ENCODE measurements at places on chromosomes 6 and 20. TPM values are rescaled to one million over a fixed set of nuclear protein-coding genes. Genes with fewer than 3 reads are reported as not detected.
A peak's percentile ranks its signal among the peaks of the same experiment; 100 is the strongest.

The BANF2 gene
- total RNA-seq: not detected

The XKR7 gene
- 0.04 TPM for total RNA-seq

The CLPSL1 gene
- total RNA-seq: not detected

The SLC22A23 gene
- 6.2 TPM for total RNA-seq

The PAX1 gene
- total RNA-seq: 0.09 TPM

The PCSK2 gene
- total RNA-seq: 238 TPM

- no peak for DNase-seq
- H3K4me3 ChIP-seq: no peak overlapping the region
- no peaks in the 10 kb centered on the region for H3K36me3 ChIP-seq
- no peak overlapping the region for H3K27ac ChIP-seq
Observed at GRCh38 chr6:16817594-16817993, 56.3 kb upstream of the ATXN1 start.

DNA sequence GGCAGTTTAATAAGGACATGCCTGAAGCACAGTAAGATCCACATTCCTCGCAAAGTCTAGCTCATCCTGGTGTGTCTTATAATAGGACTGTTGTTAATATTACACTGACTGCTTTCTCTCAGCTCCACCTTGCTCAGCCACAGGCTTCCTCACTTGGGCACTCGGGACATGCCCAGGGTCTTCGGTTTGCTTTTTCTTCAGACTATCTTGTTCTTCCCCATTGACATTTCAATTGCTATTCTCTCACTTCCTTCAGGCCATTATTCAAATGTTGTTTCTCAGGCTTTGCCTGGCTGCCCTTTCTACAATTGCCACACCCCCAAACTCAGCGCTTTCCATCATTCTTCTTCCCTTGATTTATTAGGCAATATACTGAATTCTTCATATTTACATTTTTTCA, 274.8 kb upstream of the RGS17 start:
- DNase-seq: no peak
- H3K27me3 ChIP-seq: no peaks in the 10 kb centered on the region
- H3K4me3 ChIP-seq: no peak overlapping the region
- H3K36me3 ChIP-seq: no peaks in the 10 kb centered on the region
- no peak overlapping the region for H3K27ac ChIP-seq
- H3K4me1 ChIP-seq: no peaks in the 10 kb centered on the region

DNA sequence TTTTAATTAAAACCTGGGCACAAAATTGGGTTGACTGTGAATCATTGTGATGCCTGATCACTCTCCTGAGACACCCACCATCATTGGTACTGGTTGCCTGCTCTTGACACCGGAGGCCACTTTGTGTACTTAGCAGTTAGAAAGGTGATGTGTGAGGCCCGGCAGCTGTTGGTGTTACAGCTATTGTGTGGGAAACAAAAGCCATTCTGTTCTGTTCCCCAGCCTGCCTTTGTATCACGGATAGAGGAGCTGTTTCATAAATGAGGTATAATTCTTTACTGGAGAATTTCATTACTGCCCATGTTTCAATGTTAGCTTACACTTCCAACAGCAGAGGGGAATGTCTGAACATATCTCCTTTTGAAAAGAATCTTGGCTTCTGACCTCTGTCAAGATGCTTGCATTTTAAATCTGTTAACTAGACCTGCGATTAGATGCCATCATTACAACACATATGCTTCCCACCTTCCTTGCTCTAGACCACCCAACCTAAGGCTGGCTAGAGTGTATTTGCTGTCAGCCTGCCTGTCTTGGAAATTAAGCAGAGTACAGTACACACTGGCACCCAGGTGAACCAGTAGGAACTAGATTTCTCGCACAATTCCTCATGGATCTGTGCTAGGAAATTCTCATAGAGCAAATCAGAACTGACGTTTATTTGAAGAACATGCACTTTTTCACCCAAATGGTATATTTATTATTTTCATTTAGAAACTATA, 142.4 kb upstream of the INSM1 start:
- no peak overlapping the region for H3K4me3 ChIP-seq
- H3K36me3 ChIP-seq: no peaks in the 10 kb centered on the region
- DNase-seq: no peak
- no peak overlapping the region for H3K27ac ChIP-seq
- H3K27me3 ChIP-seq: peaks cover 31% of the 10 kb centered on the region
- no peaks in the 10 kb centered on the region for H3K4me1 ChIP-seq

GRCh38 chr6:34229877-34230276, 6.8 kb upstream of the HMGA1 start:
- no peaks in the 10 kb centered on the region for H3K4me1 ChIP-seq
- H3K36me3 ChIP-seq: no peaks in the 10 kb centered on the region
- H3K27ac ChIP-seq: no peak overlapping the region
- H3K27me3 ChIP-seq: no peaks in the 10 kb centered on the region

GRCh38 chr20:54649511-54649962, 174.1 kb downstream of the DOK5 start:
- peak; percentile 84 for DNase-seq
- no peaks in the 10 kb centered on the region for H3K4me1 ChIP-seq
- no peaks in the 10 kb centered on the region for H3K36me3 ChIP-seq
- H3K4me3 ChIP-seq: no peak overlapping the region

- no peaks in the 10 kb centered on the region for H3K36me3 ChIP-seq
- no peaks in the 10 kb centered on the region for H3K4me1 ChIP-seq
- no peaks in the 10 kb centered on the region for H3K27me3 ChIP-seq
- no peak overlapping the region for H3K4me3 ChIP-seq
- H3K27ac ChIP-seq: no peak overlapping the region
Observed at GRCh38 chr6:76708641-76709331, 636.3 kb upstream of the IMPG1 start.

- H3K27ac ChIP-seq: no peak overlapping the region
- no peaks in the 10 kb centered on the region for H3K27me3 ChIP-seq
- no peak for DNase-seq
- no peaks in the 10 kb centered on the region for H3K4me1 ChIP-seq
- no peaks in the 10 kb centered on the region for H3K36me3 ChIP-seq
Observed at GRCh38 chr6:138620630-138621029, 121.3 kb upstream of the NHSL1 start.

GRCh38 chr6:50836231-50836630, 17.6 kb downstream of the TFAP2B start:
- H3K4me1 ChIP-seq: peaks cover 19% of the 10 kb centered on the region
- DNase-seq: no peak
- H3K27me3 ChIP-seq: peaks cover 14% of the 10 kb centered on the region
- no peaks in the 10 kb centered on the region for H3K36me3 ChIP-seq
- no peak overlapping the region for H3K27ac ChIP-seq

Data from A673 (cell line).